ENCODE measurements at places on chromosomes 7 and 10.

GRCh38 chr7:123190109-123190831 is 9.5 kb downstream of the SLC13A1 start:
- peaks cover 6% of the 10 kb centered on the region for H3K27me3 ChIP-seq
- no peak for DNase-seq
- H3K4me3 ChIP-seq: no peak overlapping the region
- H3K4me1 ChIP-seq: no peaks in the 10 kb centered on the region
- no peak overlapping the region for H3K27ac ChIP-seq

DNA sequence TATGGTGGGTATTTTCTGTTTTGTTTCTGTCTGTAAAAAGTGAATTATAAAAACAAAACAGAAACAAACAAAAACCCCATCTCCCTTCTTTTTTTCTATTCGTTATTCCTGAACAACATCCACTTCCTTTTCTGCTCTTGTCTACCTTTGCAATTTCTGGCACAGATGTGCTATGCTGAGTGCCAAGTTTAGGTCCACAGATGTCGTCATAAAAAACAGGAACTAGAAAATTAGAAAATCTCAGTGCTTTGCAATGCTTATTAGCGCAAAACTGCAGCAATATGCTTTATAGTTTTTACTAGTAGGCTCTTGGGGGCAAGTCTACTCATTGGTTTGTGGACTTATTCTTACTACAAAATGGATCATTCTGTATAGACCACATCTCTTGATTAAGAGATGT is 94.2 kb upstream of the PRKCQ start:
- no peaks in the 10 kb centered on the region for H3K4me1 ChIP-seq
- no peak for DNase-seq
- no peak overlapping the region for H3K27ac ChIP-seq
- H3K4me3 ChIP-seq: no peak overlapping the region

DNA sequence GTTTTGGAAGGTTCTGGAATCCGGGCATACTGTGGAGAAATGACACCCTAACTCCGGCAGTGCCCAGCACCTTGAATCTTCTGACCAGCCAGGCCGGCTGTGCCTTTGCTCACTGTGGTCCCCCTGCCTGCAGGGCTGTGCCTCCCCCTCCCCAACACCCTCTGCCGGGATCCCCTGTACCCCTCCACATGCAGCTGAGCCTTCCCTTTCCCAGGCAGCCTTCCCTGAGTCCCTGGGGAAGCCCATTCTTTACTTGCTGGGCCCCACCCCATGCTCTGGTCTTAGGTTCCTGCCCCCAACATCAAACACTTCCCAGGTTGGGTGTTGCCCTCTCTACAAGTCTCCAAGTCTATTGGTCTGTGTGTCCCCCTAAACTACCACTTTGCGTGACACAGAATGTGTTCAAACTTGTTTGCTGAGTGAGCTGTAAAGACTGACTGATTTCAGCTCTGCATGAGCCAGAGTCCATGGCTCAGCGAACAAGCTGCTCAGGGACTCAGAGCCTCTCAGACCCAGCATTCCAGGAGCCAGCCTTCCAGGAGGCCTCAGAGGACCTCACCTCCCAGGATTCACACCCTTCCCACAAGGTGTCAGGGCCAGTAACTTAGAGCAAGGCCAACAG is 31.6 kb downstream of the CALML5 start:
- no peak for DNase-seq
- no peak overlapping the region for H3K4me3 ChIP-seq
- H3K27ac ChIP-seq: peak overlapping the region; percentile 12
- peaks cover 36% of the 10 kb centered on the region for H3K4me1 ChIP-seq

- peak overlapping the region; percentile 74 for H3K4me3 ChIP-seq
- DNase-seq: no peak
- H3K4me1 ChIP-seq: peaks cover 86% of the 10 kb centered on the region
- H3K36me3 ChIP-seq: no peaks in the 10 kb centered on the region
Observed at GRCh38 chr10:129956876-129957673, 7.0 kb downstream of the EBF3 start.

Data from nephron progenitor cell (in vitro differentiated cells).